ENCODE measurements at places on chromosomes 3 and 15.

DNA sequence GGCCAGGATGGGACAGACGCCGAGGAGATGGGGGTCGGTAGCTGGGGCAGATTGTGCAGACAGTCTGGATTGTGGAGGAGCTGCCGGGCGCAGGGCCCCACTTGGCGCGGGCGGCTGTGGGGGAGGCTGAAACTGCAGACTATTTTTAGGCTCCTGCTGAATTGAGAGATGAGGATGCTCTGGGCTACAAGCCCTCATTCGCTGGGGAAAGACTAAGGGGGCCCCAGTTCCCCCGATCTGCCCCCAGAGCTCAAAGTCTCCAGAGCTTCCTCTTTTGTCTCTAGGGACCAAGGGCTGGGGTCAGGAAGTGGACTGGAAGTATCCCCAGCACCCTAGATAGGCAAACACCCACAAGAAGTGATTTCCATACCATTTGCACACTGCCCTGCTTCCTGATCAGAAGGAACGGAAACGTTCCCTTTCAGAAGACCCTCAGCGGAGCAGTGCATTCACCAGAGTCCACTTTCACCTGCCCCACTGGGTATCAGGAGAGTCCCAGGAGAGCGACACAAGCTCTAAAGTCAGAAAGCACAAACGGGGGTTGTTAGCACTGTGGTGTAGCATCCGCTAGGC is 29.7 kb downstream of the SEMA7A start:
- no peak for DNase-seq

GRCh38 chr15:47620960-47621681 is 96.2 kb upstream of the SEMA6D start:
- peak; percentile 17 for DNase-seq

DNA sequence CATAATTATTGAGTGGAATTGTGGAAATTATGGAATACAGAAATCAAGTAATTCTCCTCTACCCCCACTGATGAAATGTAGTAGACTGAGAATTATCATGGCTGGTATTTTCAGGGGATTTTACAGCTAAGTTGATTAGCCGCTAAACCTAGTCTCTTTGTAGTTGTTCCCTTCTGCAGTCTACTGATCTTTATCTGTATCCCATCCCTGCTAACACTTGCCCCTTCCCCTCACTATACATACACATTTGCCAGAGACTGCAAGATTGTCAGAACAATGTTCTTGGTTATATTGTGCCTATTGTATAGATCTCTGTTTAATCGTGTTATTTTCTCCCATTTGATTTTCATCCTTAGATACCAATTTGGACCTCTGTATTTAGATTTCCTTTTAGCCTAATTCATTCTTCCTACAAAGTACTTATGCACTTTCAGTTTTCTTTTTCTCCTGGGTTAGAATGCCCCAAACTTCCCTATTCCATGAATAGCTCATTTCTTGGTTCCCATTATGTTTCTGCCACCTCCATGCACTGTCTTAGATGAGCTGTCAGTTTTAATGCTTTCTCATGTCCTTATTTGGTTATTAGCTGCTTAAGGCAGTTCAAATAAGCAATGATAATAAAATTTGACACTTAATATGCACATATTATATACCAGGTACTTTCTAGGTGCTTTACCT is 86.9 kb downstream of the CDIN1 start:
- DNase-seq, result no peak

GRCh38 chr15:75479670-75480069 is 28.2 kb upstream of the SIN3A start:
- no peak for DNase-seq

GRCh38 chr15:91133511-91133910 is 33.5 kb downstream of the SV2B start:
- DNase-seq, result no peak

GRCh38 chr3:73592154-73593144 is 32.3 kb downstream of the PDZRN3 start:
- DNase-seq, result no peak

DNA sequence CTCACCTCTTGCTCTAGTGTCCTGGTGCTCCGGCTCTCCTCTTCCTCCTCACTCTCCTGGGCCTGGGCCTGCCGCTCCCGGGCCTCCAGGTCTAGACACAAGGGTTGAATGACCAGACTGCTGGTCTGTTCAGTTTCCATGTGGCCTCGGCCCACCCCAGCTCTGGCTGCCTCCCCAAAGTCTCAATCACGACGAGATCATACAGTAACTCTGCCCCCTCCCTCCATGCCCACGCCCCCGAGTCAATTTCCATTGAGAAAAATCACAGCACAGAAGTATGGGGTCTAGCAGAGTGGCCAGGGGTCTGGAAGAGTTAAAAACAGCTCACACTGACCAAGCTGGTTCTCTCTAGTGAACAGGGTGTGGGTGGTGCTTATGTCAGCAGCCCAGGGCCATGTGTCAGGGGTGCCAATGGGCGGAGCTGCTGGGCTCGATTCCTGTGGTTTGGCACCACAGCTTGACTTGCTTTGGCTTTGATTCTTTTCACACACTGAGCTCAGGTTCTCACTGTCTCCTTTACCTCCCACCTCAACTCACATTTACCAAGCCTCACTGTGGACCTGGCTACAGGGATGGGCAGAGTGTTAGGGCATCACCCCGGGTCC is 6.9 kb downstream of the C15orf62 start:
- peak; percentile 88 for DNase-seq

GRCh38 chr3:27392950-27393679 is 23.9 kb upstream of the NEK10 start:
- DNase-seq, result no peak

DNA sequence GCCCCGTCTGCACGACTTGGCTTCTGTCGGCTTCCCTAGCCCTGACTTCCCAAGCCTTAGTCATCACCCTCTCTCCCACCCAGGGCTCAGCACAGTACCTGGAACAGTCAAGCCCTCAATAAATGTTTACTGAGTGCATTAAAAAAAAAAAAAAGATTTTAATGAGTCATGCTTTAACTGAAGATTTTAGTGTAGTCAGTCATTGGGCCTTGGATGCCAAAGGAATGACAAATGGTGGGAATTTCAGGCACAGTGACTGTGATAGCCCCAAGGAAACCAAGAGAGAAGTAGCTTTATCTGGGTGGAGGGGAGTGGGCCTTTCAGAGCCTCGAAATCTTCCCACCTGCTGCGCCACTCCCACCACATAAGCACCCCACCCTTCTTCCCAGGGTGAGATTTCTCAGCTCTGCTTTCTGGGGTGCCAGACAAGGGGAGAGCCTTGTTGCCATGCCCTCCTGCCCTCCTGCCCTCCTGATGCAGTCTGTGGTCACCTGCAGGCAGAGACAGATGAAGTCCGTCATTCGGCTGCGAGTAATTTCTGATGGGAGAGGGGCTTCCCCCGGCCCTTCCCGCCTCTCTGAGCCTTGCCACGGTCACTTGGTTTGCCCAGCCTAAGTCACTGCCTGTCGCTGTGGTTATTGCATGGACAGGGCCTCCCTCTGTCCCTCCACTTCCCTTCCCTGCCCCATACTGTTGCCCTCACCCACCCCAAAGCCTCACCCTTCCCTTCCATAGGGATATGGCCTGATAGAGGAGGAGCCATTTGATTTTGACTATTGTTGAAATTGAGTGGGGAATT is 41.8 kb downstream of the SMAD3 start:
- DNase-seq, result peak; percentile 100

DNA sequence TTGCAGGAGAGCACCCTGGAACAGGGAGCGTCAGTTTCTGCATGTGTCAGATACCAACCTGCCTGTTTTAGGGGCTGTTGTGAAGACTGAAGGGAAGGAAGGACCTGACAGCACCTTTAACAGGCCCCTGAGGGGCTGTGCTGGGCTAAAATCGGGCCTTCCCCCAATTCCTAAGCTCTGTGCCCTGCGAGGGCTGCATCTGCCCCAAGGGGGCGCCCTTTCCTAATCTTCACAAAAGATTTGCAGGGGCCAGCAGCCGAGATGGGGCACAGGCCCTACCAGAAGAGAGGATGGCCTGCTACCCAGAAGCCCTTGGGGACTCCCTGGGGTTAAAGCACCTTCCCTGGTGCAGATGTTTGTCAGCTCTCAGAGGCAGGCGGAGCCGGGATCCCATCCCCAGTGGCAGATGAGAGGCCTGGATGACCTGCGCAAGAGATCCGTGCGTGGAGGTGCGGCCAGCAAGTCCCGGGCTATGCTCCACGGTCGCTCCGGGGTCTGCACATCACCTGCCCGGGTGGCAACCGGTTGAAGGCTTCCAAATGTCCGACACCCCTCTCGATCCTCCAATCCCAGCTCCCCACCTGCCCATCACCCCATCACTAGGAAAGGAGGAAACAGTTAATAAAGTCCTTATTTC is 53.6 kb downstream of the RHCG start:
- peak; percentile 47 for DNase-seq

DNA sequence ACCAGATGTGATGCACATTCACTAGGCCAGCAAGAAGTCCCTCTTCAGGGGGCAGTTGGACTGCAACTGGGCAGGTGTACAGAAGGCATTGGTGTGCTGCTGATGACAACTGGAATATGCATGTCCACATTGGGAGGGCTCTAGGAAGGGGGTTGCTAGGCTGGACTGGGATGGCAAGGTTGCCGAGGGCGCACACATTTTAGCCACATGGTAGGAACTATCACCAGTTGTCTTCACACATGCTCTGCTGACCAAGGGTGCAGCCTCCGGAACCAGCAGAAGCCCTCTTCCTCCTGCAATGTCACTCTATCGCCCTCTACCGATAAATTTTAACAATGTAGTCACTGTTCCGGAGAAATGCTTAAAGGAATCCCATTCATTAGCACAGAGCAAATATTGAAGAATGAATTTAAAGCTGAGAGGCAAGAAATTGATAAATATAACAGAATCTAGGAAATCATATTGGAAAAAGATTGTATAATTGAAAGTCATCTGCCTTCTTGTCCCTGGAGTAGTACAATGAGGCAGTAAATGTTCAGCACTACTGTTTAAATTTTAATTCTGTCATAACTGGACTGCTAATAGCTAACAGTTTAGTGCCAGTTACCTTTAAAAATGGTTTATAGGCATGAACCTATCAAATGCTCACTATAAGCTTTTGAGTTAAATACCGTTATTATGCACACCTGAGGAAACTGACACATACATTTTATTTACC is 22.6 kb upstream of the LYSMD4 start:
- peak; percentile 58 for DNase-seq

DNA sequence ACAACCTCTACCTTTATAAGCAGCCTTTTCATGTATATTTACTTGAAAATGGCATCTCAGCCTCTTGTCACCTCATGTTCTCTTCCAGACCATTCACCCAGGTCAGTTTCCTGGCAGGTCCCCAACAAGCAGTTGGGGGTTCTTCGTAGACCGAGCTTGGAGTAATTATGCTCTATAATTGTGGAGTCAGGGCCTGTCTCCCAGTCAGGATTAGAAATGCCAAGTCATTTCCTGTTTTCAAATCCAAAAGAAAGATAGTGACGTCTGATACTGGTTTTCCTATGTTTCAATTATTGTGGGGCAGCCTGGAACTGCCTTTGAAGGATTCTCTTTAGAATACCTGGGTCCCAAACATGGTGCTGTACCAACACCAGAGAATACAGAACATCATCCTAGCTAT is 430.6 kb downstream of the MECOM start:
- DNase-seq, result peak; percentile 81

GRCh38 chr15:77035999-77036471 is 34.9 kb downstream of the TSPAN3 start:
- DNase-seq, result no peak

GRCh38 chr15:62027916-62028315 is 32.3 kb downstream of the VPS13C start:
- no peak for DNase-seq

GRCh38 chr3:66425032-66425431 is 75.8 kb downstream of the LRIG1 start:
- no peak for DNase-seq

DNA sequence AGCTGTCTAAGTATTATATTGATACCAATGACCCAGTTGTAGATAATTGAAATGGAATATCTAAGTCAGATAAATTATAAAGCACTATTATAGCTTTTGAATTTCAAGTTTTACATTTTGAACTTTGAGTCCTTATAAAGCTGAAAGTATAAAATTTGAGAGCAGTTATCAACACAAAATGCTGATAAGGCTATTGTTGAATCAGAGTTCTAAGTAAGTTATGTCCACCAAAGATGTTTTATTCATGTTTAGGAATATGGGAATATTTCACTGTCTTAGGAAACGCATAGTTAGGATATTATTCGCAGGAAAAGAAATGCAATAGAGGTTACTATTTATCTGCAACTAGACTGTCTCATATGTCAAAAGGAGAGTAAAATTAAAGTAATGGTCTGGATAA is 29.4 kb downstream of the ZPLD1 start:
- DNase-seq, result no peak

DNA sequence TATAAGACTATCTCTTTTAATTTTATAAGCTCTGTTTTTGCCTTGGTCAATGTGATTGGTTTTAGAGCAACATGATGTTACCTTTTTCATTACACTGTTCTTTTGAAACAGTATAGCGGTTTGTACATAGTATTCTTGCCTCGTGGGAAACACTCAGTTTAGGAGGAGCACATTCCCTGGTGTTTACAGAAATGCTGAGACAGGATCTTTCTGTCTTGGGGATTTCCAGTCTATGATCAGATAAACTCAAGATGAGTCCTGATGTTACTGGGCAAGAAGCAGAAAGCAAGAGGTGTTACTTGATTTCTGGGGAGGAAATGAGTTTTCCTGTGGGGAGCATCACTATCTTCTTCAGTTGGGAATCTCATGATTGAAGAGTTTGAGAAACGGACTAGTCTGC is 2.5 kb downstream of the TMEM266 start:
- no peak for DNase-seq

GRCh38 chr15:90232196-90232595 is 1.5 kb downstream of the CIB1 start:
- DNase-seq, result no peak

- peak; percentile 83 for DNase-seq
Measured at GRCh38 chr15:66763186-66764071, 61.4 kb downstream of the SMAD6 start.

- no peak for DNase-seq
Measured at GRCh38 chr15:92728266-92728665, 72.7 kb upstream of the FAM174B start.

DNA sequence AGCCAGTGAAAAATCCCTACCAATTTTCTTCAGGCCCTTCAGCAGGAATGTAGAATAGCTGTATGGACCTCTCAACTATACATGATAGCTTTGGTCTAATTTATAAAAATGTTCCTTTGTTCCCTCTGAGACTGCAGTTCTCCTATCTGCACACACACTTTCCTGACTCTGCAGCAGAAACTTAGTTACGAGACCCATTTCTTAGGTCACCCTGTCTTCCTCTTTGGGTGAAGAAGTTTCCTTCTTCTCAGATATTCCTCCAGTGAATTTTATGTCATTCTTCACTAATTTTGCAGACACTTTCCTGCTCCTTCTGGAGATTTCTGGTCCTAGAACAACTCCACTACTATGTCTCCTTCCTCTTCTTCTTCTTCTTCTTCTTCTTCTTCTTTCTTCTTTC is 42.6 kb downstream of the CD200R1L start:
- no peak for DNase-seq

GRCh38 chr3:116524453-116525210 is 79.3 kb upstream of the LSAMP start:
- no peak for DNase-seq

GRCh38 chr3:172305552-172305951 is 142.7 kb downstream of the GHSR start:
- peak; percentile 81 for DNase-seq

- DNase-seq, result no peak
Measured at GRCh38 chr3:145752576-145752975, 408.4 kb downstream of the PLOD2 start.

- DNase-seq, result no peak
Measured at GRCh38 chr3:71890356-71890931, 105.5 kb upstream of the PROK2 start.

- no peak for DNase-seq
Measured at GRCh38 chr15:83057696-83058376, 9.2 kb downstream of the BTBD1 start.

- DNase-seq, result no peak
Measured at GRCh38 chr3:130688015-130688688, 58.5 kb downstream of the PIK3R4 start.

All from M059J (cell line).